Activated T-helper 1 cell treated with anti-CD3 and anti-CD28 coated beads, Interleukin-2, amount 50 U/mL, for 16 hours (primary cell): ENCODE measurements at places on chromosomes 13 and 19.

GRCh38 chr13:73671732-73672131 lies 462.5 kb downstream of the KLF12 start:
- no peak for DNase-seq

DNA sequence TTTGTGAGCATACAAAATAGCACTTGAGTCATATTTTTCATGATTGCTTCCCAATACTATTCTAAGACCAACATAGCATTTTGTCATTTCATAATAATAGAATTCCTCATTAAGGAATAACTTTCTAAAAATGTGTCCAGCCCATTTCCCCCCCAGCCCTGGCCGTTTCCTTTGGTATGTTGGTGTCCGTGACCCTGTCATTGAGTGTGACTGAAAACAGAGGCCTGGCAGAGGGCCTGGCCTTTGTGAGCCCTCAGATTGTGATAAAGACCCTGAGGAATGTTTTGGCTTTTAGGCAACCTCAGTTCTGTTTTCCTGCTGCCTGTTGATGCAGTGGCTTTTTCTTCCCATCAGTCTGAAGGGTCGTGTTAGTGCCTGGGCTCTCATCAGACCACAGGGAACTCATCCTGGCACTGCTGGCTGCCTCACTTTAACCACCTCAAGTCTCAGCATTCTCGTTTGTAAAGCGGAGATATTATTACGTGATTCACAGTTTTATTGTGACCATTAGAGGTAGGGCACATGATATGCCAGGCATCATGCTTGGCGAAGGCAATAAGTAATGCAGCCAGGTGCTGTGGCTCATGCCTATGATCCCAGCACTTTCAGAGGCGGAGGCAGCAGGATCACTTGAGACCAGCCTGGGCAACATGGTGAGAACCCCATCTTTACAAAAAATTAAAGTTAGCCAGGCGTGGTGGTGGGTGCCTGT lies 13.8 kb downstream of the SPINT2 start:
- DNase-seq: no peak

GRCh38 chr19:55621673-55622231 lies 2.6 kb downstream of the ZNF784 start:
- DNase-seq: no peak

GRCh38 chr13:82833923-82834322 lies 1048.4 kb downstream of the SLITRK1 start:
- no peak for DNase-seq

GRCh38 chr13:26853323-26853722 lies 92.7 kb upstream of the GPR12 start:
- no peak for DNase-seq

DNA sequence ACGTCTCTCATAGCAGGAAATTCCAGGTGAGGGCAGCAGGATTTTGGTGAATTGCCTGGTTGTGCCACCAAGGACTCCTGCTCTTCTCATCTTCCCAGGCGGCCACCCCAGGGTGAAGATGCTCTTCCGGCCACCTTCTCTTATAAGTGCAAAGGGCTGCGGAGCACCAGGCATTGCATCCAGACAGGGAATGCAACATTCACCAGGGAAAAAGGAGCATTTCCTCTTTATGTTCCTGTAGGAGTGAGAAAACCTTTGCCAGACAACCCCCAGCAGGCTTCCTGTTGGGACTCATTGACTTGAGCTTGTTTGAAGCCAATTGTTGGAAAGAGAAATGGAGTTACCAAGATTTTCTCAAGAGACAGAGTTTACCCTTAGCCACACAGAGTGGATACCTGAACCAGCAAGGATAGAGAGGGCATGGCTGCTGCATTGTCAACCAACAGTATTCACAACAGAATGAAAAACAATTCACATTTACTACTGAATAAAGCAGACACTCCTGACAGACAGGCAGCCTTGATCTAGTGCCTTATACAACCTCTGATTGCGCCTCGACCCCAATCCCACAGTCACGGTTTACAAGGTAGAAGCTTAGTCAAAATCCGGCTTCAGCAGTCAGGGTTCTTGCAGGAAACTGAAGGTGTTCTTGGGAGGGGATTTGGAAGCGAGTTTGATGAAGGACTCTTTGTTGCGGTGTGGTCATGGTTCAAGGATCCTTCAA lies 1.8 kb upstream of the ATP11A start:
- no peak for DNase-seq

DNA sequence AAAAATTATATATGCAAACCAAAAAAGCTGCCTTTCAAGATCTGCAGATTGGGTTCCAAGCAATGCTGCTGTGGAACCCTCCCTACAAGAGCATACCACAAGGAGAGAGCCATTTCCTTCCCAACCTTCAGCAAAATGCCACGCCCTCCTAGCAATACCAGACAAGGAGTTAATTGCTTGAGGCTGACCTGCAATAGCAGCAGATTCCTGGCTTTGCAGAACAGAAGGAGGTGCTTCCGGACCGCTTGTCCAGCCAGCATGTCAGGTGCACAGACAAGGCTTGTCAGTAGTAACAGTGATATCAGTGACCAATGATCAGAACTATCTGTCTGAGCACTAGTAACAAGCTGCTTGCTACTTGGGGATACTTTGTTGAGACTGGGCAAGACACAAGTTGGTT lies 301.6 kb downstream of the FGF14 start:
- DNase-seq: no peak

- DNase-seq: no peak
Observed at GRCh38 chr13:110650436-110650835, 35.1 kb downstream of the NAXD start.

DNA sequence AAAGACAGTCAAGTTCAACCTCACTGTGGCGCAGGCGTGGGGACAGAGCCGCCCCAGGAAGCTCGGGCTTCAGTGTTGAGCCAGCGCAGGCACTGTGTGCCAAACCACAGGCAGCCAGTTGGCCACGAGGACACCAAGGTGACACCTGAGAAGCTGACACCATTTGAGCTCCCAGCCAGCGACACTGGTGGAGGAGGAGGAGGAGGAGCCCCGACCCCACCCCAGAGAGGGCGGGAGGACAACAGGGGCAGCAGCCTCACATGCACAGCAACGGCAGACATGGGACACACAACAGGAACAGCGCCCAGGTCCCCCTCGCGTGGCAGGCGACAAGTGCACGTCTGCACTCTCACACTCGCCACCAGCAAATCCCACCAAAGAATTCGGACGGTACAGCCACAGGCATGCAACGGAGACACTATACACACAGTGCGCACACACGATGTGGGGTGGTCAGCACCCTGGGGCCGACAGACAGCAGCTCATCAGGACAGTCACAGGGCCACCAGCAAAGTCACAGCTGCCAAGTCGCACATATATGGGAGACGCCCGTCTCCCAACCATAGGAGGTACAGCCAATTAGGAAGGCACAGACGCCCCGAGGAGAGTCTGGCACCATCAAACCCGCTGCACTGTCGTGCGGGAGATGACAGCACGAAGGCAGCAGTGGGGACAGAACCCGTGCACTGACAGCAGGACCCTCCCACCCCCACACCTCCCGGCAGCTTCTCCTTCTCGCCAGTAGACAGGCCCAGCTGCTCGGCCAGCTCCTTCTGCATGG lies 3.4 kb downstream of the EIF3G start:
- DNase-seq: no peak

GRCh38 chr13:46369506-46370277 lies 17.4 kb downstream of the RUBCNL start:
- DNase-seq: no peak

DNA sequence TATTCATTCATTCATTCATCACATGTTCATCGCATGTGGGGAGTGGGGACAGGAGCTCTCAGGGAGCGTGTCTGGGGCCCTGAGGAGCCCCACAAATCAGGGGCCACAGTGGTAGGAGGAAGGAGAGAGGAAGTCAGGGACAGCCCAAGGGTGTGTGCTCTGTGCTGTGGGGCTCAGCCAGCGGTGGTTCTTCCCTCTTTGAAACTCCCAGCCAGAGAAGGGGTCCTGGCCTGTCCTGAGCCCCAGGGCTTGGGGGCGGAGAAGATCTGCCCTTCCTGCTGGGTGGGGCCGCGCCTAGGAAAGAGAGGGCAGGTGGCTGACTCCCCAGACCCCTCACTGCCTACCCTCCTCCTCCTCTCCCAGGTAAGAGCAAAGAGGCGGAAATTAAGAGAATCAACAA lies 14.6 kb downstream of the AP2A1 start:
- DNase-seq: no peak

GRCh38 chr19:31421856-31422255 lies 72.6 kb upstream of the TSHZ3 start:
- no peak for DNase-seq

GRCh38 chr19:44677019-44677811 lies 5.9 kb downstream of the CEACAM19 start:
- no peak for DNase-seq

- no peak for DNase-seq
Observed at GRCh38 chr19:32566246-32566830, 14.7 kb upstream of the PDCD5 start.

DNA sequence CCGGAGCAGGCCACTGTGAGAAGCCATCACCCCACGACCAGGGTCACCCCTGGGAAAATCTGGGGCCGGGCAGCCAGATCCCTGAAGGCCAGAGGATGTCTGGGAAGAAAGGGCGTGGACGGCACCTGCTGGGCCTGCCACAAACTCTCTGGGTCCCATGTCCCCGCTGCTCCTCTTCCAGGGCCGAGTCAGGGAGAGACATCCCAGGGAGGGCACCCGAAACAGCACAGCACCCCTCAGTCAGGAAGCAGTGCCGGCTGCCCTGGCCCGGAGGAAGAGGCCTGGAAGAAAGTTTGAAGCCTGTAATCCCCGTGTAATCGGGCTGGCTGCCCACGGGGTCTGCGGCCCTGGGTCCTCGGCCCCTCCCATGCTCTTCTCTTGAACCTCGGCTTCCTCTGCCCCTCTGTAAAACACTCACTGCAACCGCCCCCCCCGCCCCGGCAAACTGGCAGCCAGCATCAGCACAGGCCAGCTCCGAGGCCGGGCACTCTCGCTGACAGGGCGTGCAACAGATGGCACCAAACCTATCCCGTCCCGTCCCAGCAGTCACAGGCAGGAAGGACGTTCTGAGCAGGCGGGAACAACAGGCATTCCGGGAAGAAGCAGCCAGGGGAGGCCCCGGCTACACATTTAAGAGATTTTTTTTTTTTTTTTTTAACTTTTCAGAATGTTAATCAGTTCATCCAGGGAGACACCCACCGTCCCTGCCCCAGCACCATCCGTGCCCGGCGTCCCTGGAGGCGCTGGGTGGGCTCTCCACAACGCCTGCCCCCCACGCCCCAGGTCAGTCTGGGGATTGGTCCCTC lies 1.5 kb downstream of the SBNO2 start:
- no peak for DNase-seq

DNA sequence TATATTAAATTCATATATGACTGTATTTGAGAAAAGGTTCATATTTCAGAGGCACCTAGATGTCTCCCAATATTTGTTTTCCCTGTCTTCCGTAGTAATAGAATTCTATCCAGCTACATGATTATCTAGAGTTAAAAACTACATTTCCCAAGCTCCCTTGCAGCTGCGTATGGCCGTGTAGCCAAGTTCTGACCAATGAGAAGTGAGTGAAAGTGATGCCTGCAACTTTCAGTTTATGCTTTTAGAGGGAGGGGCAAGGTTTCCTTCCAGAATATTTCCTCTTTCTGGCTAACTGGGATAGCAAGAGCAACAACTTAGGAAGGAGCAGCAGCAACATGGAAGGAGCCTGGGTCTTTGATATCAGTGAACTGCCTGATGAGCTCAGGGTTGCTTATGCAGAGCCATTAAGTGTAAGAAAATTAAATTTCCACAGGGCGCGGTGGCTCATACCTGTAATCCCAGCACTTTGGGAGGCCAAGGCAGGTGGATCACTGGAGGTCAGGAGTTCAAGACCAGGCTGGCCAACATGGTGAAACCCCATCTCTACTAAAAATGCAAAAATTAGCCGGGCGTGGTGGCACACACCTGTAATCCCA lies 23.2 kb upstream of the CYP2A13 start:
- DNase-seq: no peak

GRCh38 chr19:52039169-52039568 lies 9.5 kb downstream of the ZNF432 start:
- no peak for DNase-seq

- DNase-seq: no peak
Observed at GRCh38 chr19:17965370-17966128, 1.4 kb upstream of the KCNN1 start.

DNA sequence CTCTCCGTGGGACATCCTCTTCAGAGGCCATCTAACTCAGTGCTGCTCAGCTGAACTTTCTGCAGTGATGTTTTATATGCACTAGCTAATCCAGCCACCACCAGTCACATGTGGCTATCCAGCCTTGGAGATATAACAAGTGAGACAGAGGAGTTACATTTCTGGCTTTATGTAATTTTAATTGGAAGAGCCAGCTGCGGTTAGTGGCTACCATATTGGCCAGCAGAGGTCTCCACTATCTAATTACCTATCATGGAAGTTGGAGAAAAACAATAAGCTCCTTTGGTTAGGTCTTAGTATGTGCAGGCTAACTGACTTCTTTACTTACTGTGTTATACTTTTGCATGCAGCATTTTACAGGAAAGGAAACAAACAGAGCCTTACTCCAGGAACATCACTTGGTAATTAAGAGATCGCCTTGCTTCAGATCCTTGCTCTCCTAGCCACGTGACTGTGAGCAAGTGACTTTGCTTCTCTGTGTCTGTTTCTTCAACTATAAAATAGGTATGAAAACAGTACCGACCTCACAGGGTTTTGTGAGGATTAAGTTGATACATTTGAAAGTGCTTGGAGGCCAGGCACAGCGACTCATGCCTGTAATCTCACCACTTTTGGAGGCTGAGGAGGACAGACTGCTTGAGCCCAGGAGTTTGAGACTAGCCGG lies 1.6 kb upstream of the KLK10 start:
- no peak for DNase-seq

DNA sequence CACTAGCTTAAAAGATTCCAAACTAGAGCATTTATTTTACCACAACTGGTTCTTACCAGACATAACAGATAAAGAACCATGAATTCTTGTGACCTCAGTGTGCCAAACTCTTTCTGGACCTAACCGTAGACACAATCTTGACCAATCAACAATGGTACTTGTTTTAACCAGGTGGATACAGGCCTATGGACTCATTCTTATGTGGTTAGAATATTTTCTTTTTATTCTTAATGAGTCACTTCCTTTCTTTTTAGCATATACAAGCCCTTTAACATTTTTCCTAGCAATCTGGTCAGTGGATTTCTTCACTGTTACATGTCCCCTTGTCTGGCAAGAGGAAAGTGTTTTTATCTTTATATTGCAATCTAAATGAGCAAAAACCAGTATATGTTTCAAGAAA lies 792.1 kb upstream of the SPRY2 start:
- DNase-seq: no peak

- DNase-seq: no peak
Observed at GRCh38 chr19:46515879-46516350, 20.2 kb upstream of the PNMA8B start.

GRCh38 chr13:85432881-85433280 lies 366.3 kb downstream of the SLITRK6 start:
- no peak for DNase-seq

DNA sequence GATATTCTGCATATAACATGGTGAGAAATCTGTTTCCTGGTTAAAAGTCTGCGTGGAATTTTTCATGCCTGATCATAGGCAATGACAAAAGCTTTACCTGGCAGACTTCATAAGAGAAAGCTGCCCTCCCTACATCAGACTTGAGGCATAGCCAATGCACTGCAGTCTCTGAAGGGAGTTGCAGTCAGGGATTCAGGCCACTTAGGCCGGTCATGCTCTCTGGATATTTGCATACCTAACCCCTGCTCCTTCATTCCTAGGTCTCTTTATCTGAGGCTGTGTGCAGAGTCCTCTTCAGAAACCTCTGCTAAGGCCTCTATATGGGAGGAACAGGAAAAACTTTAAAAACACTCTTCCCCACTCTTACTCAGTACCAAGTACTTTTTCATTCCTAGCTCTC lies 287.4 kb downstream of the PCDH17 start:
- no peak for DNase-seq

- no peak for DNase-seq
Observed at GRCh38 chr13:99585609-99586008, 84.3 kb downstream of the TM9SF2 start.
